ENCODE measurements at places on chromosomes 11 and 22. TPM values are rescaled to one million over a fixed set of nuclear protein-coding genes. Genes with fewer than 3 reads are reported as not detected.
A peak's percentile ranks its signal among the peaks of the same experiment; 100 is the strongest.

DNA sequence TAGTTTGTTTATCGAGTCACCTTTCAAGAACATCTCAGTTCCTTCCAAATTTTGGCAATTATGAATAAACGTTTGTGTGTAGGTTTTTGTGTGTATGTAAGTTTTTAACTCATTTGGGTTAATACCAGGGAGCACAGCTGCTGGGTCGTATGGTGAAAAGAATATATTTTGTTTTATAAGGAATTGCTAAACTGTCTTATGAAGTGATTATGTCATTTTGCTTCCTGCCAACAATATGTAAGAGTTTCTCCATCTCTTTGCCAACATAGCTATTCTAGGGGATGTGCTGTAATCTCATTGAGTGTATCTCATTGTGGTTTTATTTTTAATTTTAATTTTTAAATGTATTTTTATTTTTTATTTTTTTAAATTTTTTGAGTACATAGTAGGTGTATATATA is 27.3 kb downstream of the BCL2L13 start:
- H3K27ac ChIP-seq, result no peak overlapping the region
- DNase-seq, result no peak
- no peaks in the 10 kb centered on the region for H3K27me3 ChIP-seq
- H3K4me3 ChIP-seq, result no peak overlapping the region

GRCh38 chr11:86443415-86443814 is 68.7 kb downstream of the CCDC81 start:
- H3K4me1 ChIP-seq, result peaks cover 11% of the 10 kb centered on the region
- DNase-seq, result no peak
- no peaks in the 10 kb centered on the region for H3K36me3 ChIP-seq

DNA sequence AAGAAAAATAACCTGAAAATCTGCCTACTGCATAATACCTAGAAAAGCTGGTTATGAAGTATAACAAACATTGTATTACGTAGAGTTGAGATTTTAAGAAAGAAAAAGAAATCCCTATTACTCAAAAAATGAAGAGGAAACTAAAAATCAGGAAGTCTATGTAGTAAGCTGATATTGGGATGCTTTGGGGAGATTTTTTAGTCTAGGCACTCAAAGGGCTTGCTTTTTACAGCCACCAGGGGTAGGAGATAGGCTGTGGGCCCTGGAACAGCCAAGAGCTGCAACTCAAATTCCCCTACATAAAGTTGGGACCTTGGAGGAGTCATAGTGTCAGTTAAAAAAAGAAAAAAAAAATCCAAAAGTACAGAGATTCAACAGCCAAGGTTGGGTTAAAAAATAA is 90.4 kb downstream of the RELT start:
- peaks cover 7% of the 10 kb centered on the region for H3K36me3 ChIP-seq
- no peak overlapping the region for H3K4me3 ChIP-seq
- H3K27ac ChIP-seq, result no peak overlapping the region
- DNase-seq, result no peak

DNA sequence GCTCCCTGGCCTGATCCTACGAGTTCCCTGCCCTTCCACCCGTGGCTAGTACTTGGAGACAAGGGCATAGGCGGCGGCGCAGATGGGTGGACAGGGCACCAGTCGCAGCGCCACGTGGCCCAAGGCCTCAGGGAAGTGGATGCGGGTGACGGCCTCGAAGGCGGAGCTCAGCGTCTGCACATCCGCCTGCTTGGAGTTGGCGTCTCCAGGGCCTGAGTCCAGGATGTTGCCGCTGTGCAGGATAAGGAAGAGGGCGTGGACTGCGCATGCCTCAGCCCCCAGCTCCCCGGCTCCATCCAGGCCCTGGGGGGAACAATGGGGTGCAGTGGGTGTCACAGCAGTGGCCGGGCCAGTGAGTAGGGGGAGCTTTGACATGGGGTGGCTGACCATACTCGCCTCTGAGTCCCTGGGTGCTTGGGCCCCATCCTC is 6.6 kb downstream of the PITPNM1 start:
- DNase-seq, result no peak
- H3K36me3 ChIP-seq, result peaks cover 38% of the 10 kb centered on the region
- no peak overlapping the region for H3K4me3 ChIP-seq
- no peak overlapping the region for H3K27ac ChIP-seq

GRCh38 chr22:19691007-19691720 is 23.1 kb upstream of the SEPTIN5 start:
- no peak for DNase-seq
- no peaks in the 10 kb centered on the region for H3K36me3 ChIP-seq
- no peaks in the 10 kb centered on the region for H3K4me1 ChIP-seq
- no peak overlapping the region for H3K4me3 ChIP-seq

DNA sequence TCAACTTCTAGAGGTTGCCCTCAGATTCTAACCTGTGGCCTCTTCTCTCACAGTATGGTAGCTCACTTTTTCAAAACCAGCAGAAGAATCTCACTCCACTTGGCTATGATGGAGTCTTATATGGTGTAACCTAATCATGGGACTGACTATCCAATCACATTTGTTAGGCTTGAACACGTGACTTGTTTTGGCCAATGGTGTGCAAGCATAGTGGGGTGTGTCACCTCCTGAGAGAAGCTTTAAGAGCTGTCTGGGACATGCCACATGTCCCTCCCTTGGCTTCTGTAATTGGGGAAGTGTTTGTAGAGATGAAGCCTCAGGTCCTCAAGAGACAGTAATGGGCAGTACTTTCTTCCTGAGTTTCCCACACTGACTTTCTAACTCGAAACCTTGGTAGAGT is 12.8 kb upstream of the SMIM38 start:
- no peak for DNase-seq
- H3K4me3 ChIP-seq, result no peak overlapping the region
- peaks cover 3% of the 10 kb centered on the region for H3K27me3 ChIP-seq
- H3K27ac ChIP-seq, result no peak overlapping the region
- no peaks in the 10 kb centered on the region for H3K4me1 ChIP-seq

- H3K4me1 ChIP-seq, result no peaks in the 10 kb centered on the region
- H3K36me3 ChIP-seq, result no peaks in the 10 kb centered on the region
- H3K27me3 ChIP-seq, result no peaks in the 10 kb centered on the region
- no peak for DNase-seq
- no peak overlapping the region for H3K27ac ChIP-seq
Measured at GRCh38 chr11:84496122-84496521, 1131.0 kb downstream of the DLG2 start.

- H3K27me3 ChIP-seq, result no peaks in the 10 kb centered on the region
- H3K4me1 ChIP-seq, result no peaks in the 10 kb centered on the region
- peaks cover 22% of the 10 kb centered on the region for H3K36me3 ChIP-seq
- H3K27ac ChIP-seq, result no peak overlapping the region
- H3K4me3 ChIP-seq, result no peak overlapping the region
- no peak for DNase-seq
Measured at GRCh38 chr11:124123622-124124021, 8.4 kb downstream of the VWA5A start.

- H3K27ac ChIP-seq, result peak overlapping the region; percentile 57
- peaks cover 29% of the 10 kb centered on the region for H3K36me3 ChIP-seq
- H3K4me1 ChIP-seq, result peaks cover 11% of the 10 kb centered on the region
- peaks cover 17% of the 10 kb centered on the region for H3K27me3 ChIP-seq
Measured at GRCh38 chr11:46380340-46381047, 975 bp upstream of the MDK start.

DNA sequence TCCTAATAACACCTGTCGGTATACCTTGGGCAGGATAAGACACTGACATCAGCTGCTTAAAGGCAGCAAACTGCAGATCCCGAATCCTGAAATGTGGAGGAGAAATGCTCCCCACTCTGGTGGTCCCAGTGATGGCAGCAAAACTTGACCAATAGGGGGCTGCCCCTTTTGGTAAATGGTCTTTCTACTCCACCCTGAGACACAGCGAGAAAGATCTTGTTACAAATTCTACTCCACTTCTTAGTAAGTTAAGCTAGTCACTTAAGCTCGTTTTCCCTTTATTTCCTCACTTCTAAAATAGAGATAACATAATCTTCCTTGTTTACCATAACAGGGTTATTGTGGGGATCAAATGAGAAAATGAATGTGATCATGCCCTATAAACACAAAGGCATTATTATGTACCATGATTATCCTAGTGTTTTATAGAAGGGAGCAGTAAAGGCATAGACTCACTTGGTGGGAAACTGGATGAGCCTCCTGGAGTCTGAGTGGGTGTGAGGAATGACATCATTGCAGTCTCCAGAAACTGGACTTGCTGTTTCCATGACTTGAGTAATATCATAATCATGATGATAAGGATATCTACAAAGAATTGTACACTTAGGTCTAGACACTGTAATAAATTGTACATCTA is 50.9 kb downstream of the ENDOD1 start:
- peaks cover 2% of the 10 kb centered on the region for H3K36me3 ChIP-seq
- no peak overlapping the region for H3K27ac ChIP-seq
- no peak overlapping the region for H3K4me3 ChIP-seq
- DNase-seq, result no peak

GRCh38 chr22:29517215-29517908 is 36.2 kb downstream of the THOC5 start:
- H3K36me3 ChIP-seq, result peaks cover 40% of the 10 kb centered on the region
- no peak for DNase-seq

DNA sequence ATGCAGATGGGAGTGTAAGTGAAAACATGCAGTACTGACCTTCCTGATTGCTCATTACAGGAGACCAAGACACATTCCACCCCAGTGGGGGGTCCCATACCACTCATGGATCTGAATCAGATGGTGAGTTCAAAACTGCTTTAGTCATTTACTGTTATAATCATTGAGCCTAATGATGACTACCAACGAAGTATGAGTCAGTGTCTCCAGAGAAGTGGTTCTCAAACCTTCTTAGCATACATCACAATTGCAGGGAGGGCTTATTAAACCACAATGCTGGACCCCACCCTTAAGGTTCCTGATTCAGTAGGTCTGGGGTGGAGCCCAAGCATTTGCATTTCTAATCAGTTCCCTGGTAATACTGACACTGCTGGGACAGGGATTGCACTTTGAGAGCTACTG is 75.8 kb downstream of the CD44 start:
- H3K27ac ChIP-seq, result peak overlapping the region; percentile 64
- no peak overlapping the region for H3K4me3 ChIP-seq
- H3K36me3 ChIP-seq, result peaks cover 96% of the 10 kb centered on the region
- H3K4me1 ChIP-seq, result peaks cover 55% of the 10 kb centered on the region
- H3K27me3 ChIP-seq, result no peaks in the 10 kb centered on the region

GRCh38 chr11:12765428-12765827 is 91.2 kb downstream of the TEAD1 start:
- H3K27ac ChIP-seq, result no peak overlapping the region
- H3K27me3 ChIP-seq, result peaks cover 21% of the 10 kb centered on the region
- no peak overlapping the region for H3K4me3 ChIP-seq
- DNase-seq, result no peak

GRCh38 chr11:71248251-71248570 is 4.2 kb downstream of the SHANK2 start:
- DNase-seq, result no peak
- H3K27ac ChIP-seq, result no peak overlapping the region
- no peaks in the 10 kb centered on the region for H3K36me3 ChIP-seq
- peaks cover 23% of the 10 kb centered on the region for H3K27me3 ChIP-seq
- H3K4me3 ChIP-seq, result no peak overlapping the region

- H3K36me3 ChIP-seq, result no peaks in the 10 kb centered on the region
- DNase-seq, result no peak
- H3K27ac ChIP-seq, result no peak overlapping the region
- H3K4me1 ChIP-seq, result no peaks in the 10 kb centered on the region
- no peak overlapping the region for H3K4me3 ChIP-seq
Measured at GRCh38 chr11:1043563-1044096, 7.1 kb upstream of the MUC6 start.

DNA sequence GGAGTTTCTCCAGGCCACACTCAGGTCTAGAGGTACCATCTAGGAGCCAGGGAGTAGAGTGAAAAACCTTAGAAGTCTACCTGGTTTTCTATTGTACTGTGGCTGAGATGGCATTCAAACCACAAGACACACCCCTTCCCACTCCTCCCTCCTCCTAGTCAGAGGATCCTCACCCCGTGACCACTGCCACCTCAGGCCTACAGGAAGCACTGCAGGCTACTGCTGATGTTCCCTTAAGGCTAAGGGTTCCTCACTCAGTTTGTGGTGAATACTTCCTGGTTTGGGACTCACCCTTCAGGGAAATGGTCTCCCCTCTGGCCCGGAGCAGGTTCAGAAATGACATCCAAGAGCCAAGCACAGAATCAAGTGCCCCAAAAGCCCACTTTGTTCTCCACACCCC is 1293.9 kb downstream of the JRKL start:
- no peak for DNase-seq
- no peaks in the 10 kb centered on the region for H3K4me1 ChIP-seq
- H3K27ac ChIP-seq, result no peak overlapping the region
- no peaks in the 10 kb centered on the region for H3K36me3 ChIP-seq

DNA sequence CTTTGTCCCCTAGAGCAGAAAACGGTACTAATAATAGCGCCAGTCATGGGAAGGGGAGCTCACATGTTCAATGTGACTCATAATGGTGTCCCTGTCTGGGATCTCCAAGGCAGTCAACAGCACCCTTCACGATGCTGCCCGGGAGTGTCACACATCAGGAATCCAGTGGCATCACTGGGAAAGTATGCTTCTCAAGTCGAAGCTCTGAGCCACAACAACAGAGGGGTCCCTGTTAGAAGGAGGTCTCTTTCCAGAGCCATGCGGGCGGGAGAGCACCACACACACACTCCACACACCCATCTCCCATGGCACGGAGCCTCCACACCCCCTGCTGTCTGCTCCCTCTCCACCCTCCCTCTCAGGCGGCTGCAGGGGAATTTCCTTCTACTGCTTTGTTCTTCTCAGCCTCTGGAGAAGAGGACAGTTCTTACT is 119.7 kb downstream of the ETS1 start:
- peaks cover 97% of the 10 kb centered on the region for H3K4me1 ChIP-seq
- H3K27me3 ChIP-seq, result no peaks in the 10 kb centered on the region
- peaks cover 98% of the 10 kb centered on the region for H3K36me3 ChIP-seq
- peak overlapping the region; percentile 91 for H3K27ac ChIP-seq
- peak; percentile 29 for DNase-seq

DNA sequence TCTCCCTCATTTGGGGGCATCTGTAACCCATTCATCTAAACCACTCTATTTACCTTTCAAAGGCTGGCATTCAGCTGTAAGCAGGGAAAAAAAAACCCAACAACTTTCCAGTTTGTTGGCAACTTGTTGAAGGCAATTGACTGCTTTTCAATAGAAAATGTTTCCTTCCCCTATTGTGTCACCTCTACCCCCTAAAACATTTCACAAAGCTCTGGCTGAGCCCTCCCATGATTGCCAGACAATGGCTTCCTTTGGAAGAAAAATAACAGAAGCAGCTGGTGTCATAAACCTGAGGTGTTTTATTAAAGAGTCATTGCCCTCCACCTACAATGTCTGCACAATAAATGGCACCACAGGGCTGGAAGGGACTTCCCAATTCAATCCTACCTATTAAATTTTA is 22.1 kb upstream of the PSMA1 start:
- no peak overlapping the region for H3K4me3 ChIP-seq
- peaks cover 43% of the 10 kb centered on the region for H3K36me3 ChIP-seq
- peaks cover 63% of the 10 kb centered on the region for H3K4me1 ChIP-seq
- no peak for DNase-seq
- no peak overlapping the region for H3K27ac ChIP-seq

GRCh38 chr22:46659791-46660186 is 39.6 kb downstream of the GRAMD4 start:
- no peaks in the 10 kb centered on the region for H3K27me3 ChIP-seq
- no peak overlapping the region for H3K4me3 ChIP-seq
- H3K4me1 ChIP-seq, result peaks cover 15% of the 10 kb centered on the region
- no peak for DNase-seq
- H3K27ac ChIP-seq, result no peak overlapping the region

GRCh38 chr11:11581481-11581880 is 40.3 kb downstream of the GALNT18 start:
- H3K27ac ChIP-seq, result no peak overlapping the region
- H3K4me3 ChIP-seq, result no peak overlapping the region
- no peaks in the 10 kb centered on the region for H3K36me3 ChIP-seq
- no peak for DNase-seq
- peaks cover 7% of the 10 kb centered on the region for H3K4me1 ChIP-seq

Gene CRKL
- total RNA-seq, result 87.2 TPM

Gene DRD4
- 0.21 TPM for total RNA-seq

Gene GRAMD1B
- 36.3 TPM for total RNA-seq

Gene GPR83
- total RNA-seq, result 0.06 TPM

Gene APOA4
- total RNA-seq, result not detected

Gene TRPM5
- total RNA-seq, result not detected

Gene HBG1
- total RNA-seq, result not detected

Gene NXPE2
- total RNA-seq, result not detected

All from activated CD4-positive, alpha-beta T cell treated with anti-CD3 and anti-CD28 coated beads, Interleukin-2, amount 10 ng/mL, durations not matched to agents 7 days and 5 days (primary cell).